ENCODE measurements at places on chromosomes 4 and X.

DNA sequence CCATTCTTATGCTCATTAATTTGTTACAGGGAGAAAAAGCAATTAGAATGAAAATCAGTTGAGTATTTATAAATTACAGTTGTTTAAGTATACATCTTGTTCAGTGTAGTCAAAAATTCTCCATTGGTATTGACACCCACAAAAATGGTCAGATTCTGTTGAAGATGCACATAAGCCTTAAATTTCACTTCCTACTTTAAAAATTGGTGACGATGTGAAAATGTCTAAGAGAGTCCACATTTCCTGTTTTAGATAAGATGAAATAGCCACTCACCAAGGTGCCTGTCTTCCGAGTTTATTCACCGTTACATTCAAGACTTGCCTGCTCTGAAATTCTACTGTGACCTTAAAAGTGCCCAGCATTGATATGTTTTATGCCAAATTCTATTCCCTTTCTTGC, 93.6 kb downstream of the GPR143 start:
- DNase-seq: no peak

GRCh38 chr4:174521800-174522182, 497 bp downstream of the HPGD start:
- DNase-seq: peak; percentile 35

- peak; percentile 62 for DNase-seq
Observed at GRCh38 chr4:6474053-6474568, 1.7 kb upstream of the PPP2R2C start.

DNA sequence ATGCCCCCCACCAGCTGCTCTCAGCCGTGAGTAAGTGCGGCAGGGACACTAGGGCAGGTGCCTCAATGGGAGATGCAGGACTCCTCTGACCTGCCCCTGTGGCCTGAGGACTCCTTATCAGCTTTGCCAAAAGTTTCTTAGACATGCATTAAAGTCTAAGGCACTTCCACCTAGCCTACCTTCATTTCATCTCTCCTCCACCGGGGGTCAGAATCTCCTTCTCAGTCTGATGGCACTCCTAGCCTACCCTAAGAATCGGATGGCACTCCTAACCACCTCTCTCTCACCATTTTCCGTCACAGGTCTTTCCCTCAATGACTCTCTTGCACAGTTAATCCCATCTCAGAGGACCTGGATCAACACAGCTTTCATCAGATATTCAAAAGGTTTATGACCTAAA, 85.9 kb downstream of the OTC start:
- DNase-seq: no peak

GRCh38 chrX:142134533-142134932, 70.6 kb downstream of the MAGEC2 start:
- DNase-seq: no peak

DNA sequence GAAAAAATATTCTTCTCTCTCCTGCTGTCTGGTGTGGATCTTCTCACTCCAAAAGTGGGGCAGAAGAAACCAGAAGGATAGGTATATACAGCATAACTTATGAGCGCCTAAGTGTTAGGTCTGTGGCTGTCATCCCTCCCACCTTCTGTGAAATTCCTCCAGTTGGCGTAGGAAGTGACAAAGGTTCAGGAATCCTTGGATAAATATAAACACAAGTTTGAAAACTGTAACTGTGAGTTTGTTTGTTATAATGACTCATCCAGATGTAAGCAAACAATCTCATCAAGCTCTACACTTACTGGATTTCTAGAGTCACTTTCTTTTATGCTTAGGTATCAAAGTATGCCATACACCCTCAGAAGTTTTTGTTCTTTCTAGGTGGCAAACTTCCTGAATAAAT, 405.2 kb downstream of the FAT4 start:
- DNase-seq: no peak

DNA sequence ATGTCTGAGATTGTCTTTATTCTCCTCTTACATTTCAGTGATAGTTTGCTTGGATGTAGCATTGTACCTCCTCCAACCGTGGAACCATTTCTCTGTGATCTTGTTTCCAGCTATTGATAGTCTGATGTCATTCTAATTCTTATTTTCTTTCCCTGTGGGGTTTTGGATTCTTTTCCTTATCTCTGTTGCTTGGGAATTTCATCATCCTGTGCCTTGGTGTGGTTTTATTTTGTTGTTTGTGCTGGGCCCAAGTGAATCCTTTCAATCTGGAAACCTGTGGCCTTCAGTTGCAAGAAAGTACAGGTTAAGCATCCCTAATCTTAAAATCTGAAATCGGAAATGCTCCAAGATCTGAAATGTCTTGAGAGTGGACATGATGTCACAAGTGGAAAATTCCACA, 22.0 kb downstream of the MSX1 start:
- no peak for DNase-seq

GRCh38 chr4:142882159-142882558, 36.1 kb upstream of the INPP4B start:
- no peak for DNase-seq

All from D341Med (cell line).